ENCODE measurements at places on chromosomes 7 and 10. TPM values are rescaled to one million over a fixed set of nuclear protein-coding genes. Genes with fewer than 3 reads are reported as not detected.

DNA sequence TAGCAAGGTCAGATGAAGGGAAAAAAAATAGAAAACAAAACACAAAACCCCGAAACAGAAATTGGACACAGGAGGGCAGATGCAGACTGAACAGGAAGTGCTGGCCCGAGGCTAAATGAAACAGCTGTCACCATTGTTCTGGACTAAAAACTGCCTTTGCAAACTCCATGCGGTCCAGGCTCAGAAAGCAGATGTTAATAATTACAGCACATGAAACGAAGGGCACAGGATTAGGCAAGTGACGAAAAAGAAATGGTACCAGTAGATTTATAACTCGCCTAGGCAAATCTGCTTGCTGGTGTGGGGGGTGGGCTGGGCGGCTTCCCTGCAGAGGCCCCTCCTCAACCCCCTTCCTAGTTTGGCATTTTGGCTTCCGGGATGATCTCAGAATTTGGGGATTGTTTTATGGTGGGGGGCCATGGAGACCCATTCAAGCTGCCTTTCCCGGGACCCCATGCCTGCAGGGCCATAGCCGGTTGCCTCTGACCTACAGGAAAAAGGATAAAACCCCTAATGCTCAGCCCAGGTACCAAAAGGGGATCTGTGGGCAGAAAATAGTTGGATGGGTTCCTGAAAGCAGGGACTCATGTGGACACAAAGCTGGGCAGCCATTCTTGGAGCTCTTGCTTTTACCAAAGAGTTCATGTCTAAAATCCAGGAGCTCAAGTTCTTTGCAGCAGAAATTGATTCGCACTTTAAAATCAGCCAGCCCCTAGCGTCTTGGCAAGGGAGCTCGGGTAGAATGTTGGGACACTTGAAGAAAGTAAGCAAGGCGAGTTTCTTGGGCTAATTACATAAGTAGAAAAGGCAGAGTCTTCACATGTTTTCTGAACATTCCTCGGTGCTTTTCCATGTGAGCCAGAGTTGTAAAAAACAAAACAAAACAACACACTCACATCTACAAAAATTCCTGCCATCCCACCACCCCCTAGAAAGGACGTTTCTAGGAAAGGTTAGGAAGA is 39.0 kb upstream of the EMX2 start:
- no peak for DNase-seq
- no peaks in the 10 kb centered on the region for H3K4me1 ChIP-seq
- peaks cover 3% of the 10 kb centered on the region for H3K27me3 ChIP-seq
- H3K4me3 ChIP-seq = no peak overlapping the region

GRCh38 chr10:12873172-12873571 is 128.3 kb downstream of the CCDC3 start:
- no peak overlapping the region for H3K4me3 ChIP-seq
- no peaks in the 10 kb centered on the region for H3K27me3 ChIP-seq
- H3K4me1 ChIP-seq = no peaks in the 10 kb centered on the region
- H3K27ac ChIP-seq = no peak overlapping the region
- H3K36me3 ChIP-seq = no peaks in the 10 kb centered on the region
- no peak for DNase-seq

Gene FAM241B
- 4.2 TPM for total RNA-seq

- no peak overlapping the region for H3K27ac ChIP-seq
- no peaks in the 10 kb centered on the region for H3K36me3 ChIP-seq
- H3K27me3 ChIP-seq = no peaks in the 10 kb centered on the region
Observed at GRCh38 chr7:156356551-156356950, 284.0 kb upstream of the RNF32 start.

DNA sequence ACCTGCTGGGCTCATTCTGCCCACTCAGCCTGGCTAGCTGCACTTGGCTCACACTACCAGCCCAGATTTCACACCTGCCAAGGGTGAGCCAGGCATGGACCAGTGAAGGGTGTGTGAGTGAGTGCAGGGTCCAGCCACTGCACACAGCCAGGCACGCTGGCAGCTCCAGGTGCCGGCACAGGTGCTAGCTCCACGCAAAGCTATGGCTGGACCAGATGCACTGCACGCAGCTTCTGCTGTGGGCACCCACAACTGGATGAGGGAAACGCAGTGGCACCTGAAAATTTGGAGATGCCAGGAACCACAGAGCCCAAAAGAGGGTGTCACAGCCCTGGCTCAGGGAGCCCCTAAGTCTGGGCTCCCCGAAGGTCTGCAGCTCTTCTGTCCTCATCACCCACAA is 24.9 kb upstream of the TES start:
- peaks cover 6% of the 10 kb centered on the region for H3K4me1 ChIP-seq
- H3K27me3 ChIP-seq = no peaks in the 10 kb centered on the region
- H3K36me3 ChIP-seq = peaks cover 6% of the 10 kb centered on the region
- no peak overlapping the region for H3K4me3 ChIP-seq
- no peak for DNase-seq
